ENCODE measurements at places on chromosomes 7 and 10.

GRCh38 chr7:35026150-35026549, 11.1 kb downstream of the DPY19L1 start:
- DNase-seq: no peak

DNA sequence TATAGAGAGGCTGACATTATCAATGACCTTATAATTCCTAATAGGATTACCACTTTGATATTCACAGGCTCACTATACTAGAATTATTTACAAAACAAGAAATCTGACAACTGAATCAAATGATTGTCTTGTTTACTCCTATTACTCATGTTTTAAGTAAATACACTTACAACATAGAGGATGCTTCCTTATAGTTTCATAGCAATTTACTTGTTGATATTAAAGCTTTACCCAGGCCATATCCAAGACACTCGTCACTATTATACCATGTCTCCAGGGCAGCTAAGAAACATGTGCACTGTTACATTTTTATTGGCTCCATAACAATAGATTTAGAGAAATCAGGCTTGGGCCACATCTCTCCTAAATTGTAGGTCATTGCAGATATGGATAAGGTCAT, 276.9 kb downstream of the HGF start:
- DNase-seq: no peak

DNA sequence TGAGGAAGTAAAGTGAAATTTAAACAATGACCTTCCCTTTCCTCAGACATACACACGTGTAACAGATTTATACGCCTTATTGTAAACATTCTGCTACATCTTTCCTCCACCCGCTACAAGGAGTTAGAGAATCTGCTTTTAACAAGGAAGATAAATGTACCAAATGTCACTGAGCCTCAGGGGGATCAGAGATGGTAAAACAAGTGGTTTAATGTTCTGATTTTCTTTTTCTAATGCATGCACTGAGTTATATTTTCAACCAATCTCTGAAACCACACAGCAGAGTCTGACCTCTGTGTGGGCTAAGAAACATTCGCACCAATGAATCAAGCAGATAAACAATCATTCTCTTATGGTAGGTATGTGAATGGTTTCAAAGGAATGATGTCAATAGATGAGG, 599.5 kb downstream of the ARL4A start:
- DNase-seq: no peak

GRCh38 chr7:12234334-12234865, 23.3 kb downstream of the TMEM106B start:
- no peak for DNase-seq

- DNase-seq: no peak
Measured at GRCh38 chr10:76829724-76830123, 807.9 kb downstream of the KCNMA1 start.

Data from stimulated activated CD8-positive, alpha-beta memory T cell treated with anti-CD3 and anti-CD28 coated beads, Interleukin-7, amount 100 ng/mL, for 1 hour (primary cell).